ENCODE measurements at places on chromosomes 16 and 17. TPM values are rescaled to one million over a fixed set of nuclear protein-coding genes. Genes with fewer than 3 reads are reported as not detected.

Gene ZP2
- total RNA-seq: not detected

Gene DEXI
- total RNA-seq: 60.7 TPM

Gene TM4SF5
- not detected for total RNA-seq

Gene C17orf113
- 0.44 TPM for total RNA-seq

Gene CA4
- not detected for total RNA-seq

Gene CD7
- total RNA-seq: not detected

Gene MFSD6L
- total RNA-seq: not detected

Gene TBX21
- total RNA-seq: not detected

Gene SLC52A1
- total RNA-seq: 0.32 TPM

Gene SPNS3
- total RNA-seq: 0.05 TPM

Gene MARCHF10
- total RNA-seq: not detected

Gene CD300E
- not detected for total RNA-seq

Gene VAT1L
- 0.57 TPM for total RNA-seq

Gene ITGA2B
- total RNA-seq: 0.25 TPM

Gene CARD14
- total RNA-seq: not detected

Gene C17orf50
- total RNA-seq: not detected

Gene ORC6
- 60.6 TPM for total RNA-seq

Gene MT1M
- total RNA-seq: 0.22 TPM

Gene MPO
- not detected for total RNA-seq

Gene SNX20
- total RNA-seq: not detected

Gene ACSM3
- 0.81 TPM for total RNA-seq

Gene XYLT1
- total RNA-seq: 6.3 TPM

Gene TP53TG3C
- total RNA-seq: not detected

Gene FAHD1
- 64.0 TPM for total RNA-seq

Gene MT1H
- not detected for total RNA-seq

Gene SHCBP1
- total RNA-seq: 32.0 TPM

Gene TEX14
- total RNA-seq: not detected

Gene OR3A3
- not detected for total RNA-seq

Gene KRT25
- not detected for total RNA-seq

Gene QRICH2
- total RNA-seq: 1.9 TPM

Gene SDK2
- total RNA-seq: 0.30 TPM

Gene PLCD3
- total RNA-seq: 31.2 TPM

Gene TAOK1
- total RNA-seq: 17.1 TPM

Gene TBC1D26
- total RNA-seq: not detected

Gene DOC2A
- 0.62 TPM for total RNA-seq

Gene WRAP53
- 20.3 TPM for total RNA-seq

Gene SLC46A1
- 6.8 TPM for total RNA-seq

Gene CIBAR2
- total RNA-seq: not detected

Gene DBNDD1
- total RNA-seq: 10.9 TPM

Gene TAT
- not detected for total RNA-seq

Gene KIF18B
- 4.9 TPM for total RNA-seq

Gene SPPL2C
- not detected for total RNA-seq

Gene TBX6
- total RNA-seq: 0.39 TPM

Gene ACSM5
- total RNA-seq: 29.6 TPM

Gene KCNAB3
- not detected for total RNA-seq

Gene SHMT1
- total RNA-seq: 50.8 TPM

Gene LRRC75A
- total RNA-seq: 1.1 TPM

Gene AXIN2
- total RNA-seq: 3.3 TPM

Measured in M059J (cell line).